Ascending aorta (tissue), 2 donors: ENCODE measurements at places on chromosomes 2 and 18.

DNA sequence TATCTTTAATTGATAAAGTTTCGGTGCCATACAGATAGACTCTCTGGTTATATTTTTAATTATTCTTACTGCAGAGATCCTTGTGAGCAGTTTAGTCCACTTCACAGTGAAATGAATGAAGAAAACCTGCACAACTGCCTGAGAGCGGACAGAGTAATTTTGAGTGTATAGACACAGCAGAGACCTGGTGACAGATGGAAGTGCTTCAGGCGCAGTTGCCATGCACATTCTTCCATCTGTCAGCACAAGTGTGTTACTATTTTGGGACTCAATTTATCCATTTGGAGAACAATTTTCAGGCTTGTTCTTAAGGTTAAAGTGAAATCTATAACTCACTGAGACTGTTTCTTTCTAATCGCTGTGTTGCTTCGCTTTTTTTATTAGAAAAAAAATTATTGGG, 147.8 kb upstream of the SPHKAP start:
- DNase-seq: no peak

DNA sequence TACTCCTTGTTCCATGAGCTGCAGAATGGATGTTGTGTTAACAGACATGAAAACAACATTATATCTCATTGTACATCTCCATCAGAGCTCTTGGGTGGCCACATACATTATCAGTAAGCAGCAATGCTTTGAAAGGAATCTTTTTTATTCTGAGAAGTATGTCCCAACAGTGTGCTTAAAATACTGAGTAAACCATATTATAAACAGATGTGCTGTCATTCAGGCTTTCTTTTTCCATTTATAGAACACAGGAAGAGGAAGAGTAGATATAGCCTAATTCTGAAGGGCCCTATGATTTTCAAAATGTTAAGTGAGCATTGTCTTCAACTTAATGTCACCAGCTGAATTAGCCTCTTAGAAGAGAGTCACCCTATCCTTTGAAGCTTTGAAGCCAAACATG, 44.3 kb upstream of the CABYR start:
- DNase-seq: no peak

DNA sequence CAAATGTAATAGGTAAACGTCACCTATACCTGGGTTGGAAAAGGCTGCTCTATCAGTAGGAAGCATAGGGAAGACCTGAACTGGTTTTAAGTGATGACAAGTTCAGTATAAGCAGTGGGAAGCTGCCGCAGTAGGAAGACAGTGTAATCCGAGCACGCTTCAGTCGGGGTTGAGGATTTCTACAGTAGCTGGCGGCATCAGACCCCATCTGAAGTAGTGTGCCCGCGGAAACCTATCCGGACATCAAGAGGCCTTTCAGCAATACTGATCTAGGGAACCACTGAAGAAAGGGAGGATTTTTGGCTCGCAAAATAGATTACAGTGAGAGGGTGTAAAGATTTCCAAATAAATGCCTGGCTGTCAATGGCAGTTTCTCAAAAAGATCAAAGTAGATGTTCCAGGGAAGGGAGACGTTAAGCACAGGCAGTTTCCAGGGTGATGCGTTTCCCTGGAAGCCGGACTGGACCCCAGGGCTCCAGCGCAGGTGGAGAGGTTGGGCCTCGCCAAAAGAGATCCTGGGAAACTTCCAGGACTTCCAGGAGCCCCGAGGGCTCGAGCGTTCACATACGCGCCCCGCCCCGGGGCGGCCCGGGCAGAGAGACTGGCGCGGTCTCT, 5.3 kb downstream of the LOXL3 start:
- DNase-seq: no peak

DNA sequence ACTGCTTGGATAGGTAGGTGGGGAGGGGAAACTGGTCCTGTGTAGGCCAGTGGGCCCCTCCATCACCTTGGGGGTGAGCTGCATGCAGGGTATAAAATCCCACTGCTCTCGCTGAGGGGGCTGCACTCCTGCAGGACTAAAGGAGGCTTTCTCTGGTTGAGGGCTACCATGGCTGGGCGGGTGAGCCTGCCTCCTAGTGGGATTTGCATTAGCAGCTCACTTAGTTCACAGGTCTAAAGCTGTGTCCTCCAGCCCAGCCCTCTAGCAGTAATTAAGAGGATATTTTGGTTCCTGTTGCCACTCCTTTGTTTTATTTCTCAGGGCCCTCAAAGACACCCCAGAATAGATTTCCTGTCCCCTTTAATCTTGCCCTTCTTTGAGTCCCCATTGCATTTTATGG, 24.6 kb downstream of the TMEM127 start:
- DNase-seq: no peak

DNA sequence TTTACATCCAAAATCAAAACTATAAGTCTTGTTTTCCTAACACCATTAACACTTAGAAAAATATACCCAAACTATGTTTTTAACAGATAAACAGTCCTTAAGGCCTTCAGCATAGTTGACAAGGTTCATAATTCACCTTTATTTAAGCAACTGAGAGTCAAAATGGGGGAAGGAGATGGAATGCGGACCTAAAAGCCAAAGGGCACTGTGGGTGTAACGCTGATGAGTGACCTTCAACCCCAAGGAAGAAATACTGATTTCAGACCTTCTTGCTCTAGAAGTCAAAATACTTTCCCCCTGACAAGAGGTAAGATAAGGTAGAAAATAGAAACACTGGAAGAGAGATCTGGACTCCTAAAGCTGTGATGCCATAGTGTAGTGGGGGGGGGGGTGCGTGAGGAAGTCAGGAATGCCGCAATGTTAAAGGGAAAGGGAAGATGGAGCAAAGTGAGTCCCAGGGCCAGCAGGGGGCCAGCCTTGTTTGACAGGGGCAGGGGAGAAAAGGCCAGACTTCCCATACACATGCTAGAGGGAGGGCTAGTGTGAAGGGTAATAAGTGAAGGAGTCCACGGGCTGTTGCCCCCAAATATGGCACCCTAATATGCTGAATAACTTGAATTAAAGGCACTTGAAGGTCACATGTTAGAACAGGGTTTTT, 31.4 kb downstream of the CCDC93 start:
- no peak for DNase-seq

DNA sequence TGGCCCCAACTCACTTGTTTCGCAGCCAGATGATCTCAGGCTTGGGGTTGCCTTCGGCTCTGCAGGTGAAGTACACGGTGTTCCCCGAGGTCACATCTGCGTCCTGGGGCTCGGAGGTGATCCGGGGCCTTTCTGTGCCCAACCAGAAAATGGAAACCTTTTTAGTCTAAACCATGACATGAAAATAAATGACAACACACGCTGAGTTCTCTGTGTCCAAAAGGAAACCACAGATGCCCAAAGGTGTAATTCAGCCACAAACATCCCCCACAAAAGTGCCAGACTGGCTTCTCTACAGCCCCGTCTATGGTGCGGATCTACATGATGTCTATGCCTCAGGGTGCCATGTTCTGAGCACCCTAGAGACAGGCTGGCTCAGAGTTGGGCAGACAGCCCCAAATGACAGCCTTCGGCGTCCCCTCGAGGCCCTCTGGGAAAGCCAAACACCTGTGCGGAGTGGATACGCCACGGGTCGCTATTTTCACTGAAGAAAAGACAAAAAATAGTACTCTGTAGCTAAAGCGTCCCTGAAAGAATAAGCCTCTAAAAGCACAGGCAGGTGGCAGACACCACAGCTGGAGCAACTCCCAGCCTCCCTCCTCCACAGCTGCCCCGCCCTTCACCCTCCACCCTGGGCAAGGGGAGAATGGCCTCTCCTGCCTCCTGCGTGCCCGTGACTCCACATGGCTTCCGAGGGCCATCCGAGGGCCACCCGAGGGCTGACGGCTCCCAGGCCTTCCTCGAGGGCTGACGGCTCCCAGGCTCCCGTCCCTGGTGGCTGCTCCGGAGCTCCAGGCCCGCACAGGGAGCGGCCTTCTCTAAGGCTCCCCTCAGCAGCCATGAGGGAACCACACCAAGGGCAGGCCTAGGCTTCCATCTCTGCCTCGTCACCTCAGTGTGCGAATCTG, 67.1 kb downstream of the PXDN start:
- no peak for DNase-seq

DNA sequence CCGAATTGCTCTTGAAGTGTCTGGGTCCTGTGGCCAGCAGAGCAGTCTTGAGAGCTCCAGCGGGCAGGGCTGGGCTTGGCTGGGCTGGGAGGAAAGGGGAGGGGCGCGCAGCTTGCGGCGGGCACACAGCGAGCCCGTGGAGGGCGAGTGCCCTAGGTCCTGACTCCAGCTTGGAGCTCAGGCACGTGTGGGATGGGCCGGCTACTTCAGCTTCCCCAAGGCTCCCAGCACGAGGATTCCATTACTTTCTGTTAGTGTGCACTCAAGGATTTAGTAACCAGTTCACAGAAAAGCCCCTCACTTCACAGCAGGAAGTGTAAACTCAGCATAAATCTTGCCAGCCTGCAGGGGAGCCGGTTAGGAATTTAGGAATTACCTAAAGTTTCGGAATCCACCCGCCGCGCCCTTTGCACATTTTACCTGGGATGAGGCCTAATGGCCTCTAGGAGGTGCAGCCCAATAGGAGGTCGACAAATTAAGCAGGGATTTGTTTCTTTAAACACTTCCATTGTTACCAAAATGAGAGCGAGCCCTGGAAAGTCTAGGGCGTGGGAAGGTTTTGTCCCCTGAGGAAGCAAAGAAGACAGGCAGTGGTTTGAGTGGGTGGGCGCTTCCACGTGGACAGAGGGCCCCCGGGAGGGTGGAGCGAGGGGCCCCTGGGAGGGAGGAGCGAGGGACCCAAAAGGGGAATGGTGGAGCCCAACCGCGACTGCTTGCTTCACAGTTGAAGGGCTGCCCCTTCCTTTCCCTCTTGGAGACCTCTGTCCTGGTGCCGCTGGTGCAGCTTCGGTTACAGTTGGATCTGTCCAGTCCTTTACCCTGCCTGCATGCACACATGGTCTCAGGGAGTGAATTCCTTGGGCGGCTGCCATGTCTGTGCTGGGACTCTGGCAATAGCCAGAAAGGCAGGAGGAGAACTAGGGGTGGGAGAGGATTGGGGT, 93.3 kb downstream of the CTAGE1 start:
- no peak for DNase-seq

GRCh38 chr2:110865188-110865587, 132.8 kb downstream of the ACOXL start:
- no peak for DNase-seq

- DNase-seq: no peak
These were observed 150.8 kb downstream of the ANKRD44 start for GRCh38 chr2:197159661-197160211.

- DNase-seq: no peak
These were observed 301.0 kb upstream of the MGAT5 start for GRCh38 chr2:133952896-133953295.

DNA sequence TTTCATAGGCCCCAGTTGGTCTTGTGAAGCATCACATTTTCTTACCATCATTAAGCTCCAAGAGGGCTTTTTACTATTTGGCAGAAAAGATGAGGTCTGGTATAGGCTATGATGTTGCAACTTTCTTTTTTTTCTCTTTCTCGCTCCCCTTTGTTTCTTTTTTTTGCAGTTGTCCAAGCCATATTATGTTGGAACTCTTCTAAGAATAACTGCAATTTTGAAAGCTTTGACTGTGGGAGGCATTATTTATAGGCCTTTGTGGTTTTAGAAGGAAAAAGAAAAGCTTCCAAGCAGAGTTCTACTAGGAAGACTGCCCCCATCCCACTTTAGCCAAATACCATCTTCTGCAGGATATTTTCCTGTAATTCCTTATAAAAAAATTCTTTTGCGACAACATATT, 571.6 kb downstream of the ARHGAP15 start:
- no peak for DNase-seq

GRCh38 chr2:233153146-233153798, 93.1 kb downstream of the INPP5D start:
- DNase-seq: no peak

- DNase-seq: no peak
These were observed 14.6 kb downstream of the ASAP2 start for GRCh38 chr2:9221223-9221622.

DNA sequence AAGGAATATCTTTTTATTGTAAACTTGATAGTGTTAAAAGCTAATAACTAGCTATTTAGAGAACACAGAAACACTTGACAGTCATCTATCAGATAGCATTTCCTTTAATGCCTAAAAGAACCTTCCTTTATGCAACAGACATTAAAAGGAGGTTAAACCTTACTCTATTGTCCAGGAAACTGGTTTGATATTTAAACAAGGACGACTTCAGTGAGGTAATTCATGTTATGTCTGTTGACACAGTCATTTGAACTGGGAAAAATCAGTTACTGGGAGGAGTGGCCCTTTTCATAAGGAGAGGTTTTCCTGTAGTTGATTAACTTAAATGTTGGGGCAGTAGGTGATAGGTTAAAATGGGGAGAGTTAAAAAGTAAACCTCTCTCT, 6.7 kb downstream of the TGIF1 start:
- no peak for DNase-seq

- no peak for DNase-seq
These were observed 185.2 kb upstream of the SLC39A10 start for GRCh38 chr2:195471807-195472206.

GRCh38 chr2:165002638-165003037, 47.3 kb upstream of the SLC38A11 start:
- no peak for DNase-seq

- DNase-seq: no peak
These were observed 90.7 kb upstream of the TFPI start for GRCh38 chr2:187644981-187645380.

DNA sequence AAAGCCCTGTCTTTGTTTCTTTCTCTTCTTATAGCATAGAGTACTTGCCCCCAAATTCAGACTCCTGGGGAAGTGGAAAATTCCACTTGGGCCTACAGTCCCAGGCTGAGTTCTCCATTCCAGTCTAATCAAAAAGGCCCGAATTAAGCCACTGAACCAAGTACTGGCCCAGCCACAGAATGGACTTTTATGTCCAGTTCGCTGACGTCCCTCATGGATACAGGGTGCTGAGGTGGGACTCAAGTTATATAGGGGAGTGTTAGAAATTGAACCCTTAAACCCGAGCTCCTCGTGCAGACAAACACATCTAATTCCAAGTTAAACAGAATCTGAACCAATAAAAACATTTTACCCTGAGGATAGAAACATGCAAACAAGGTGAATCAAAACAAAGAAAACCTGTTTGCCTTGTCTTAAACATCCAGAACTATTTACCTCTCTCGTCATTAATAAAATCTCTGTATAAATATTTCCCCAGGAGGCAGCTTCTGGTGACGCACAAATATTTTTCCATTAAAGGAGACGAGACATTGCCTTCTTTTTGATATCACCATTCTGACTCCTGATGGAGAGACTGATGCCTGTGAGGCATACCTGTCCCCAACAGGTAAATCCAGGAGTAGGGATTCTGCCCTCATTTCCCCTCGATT, 136.8 kb upstream of the ARL4C start:
- DNase-seq: no peak

- no peak for DNase-seq
These were observed 41.4 kb upstream of the DTNB start for GRCh38 chr2:25714740-25715139.

GRCh38 chr2:38146275-38146906, 70.4 kb upstream of the CYP1B1 start:
- DNase-seq: peak; percentile 72

GRCh38 chr18:59810183-59810582, 89.6 kb upstream of the PMAIP1 start:
- DNase-seq: no peak

GRCh38 chr2:18907508-18907907, 318.1 kb upstream of the NT5C1B start:
- DNase-seq: no peak
